ENCODE measurements at places on chromosomes 2 and 18. TPM values are rescaled to one million over a fixed set of nuclear protein-coding genes. Genes with fewer than 3 reads are reported as not detected.

Gene FSHR
- not detected for total RNA-seq

Gene RND3
- total RNA-seq = 269 TPM

Gene GPR17
- total RNA-seq = not detected

Gene KCNK3
- 0.29 TPM for total RNA-seq

Gene UGT1A8
- total RNA-seq = not detected

Gene SERPINB13
- not detected for total RNA-seq

Gene REG1B
- total RNA-seq = not detected

Gene PTPN18
- 19.3 TPM for total RNA-seq

Gene DSG1
- not detected for total RNA-seq

Gene EPC2
- total RNA-seq = 25.6 TPM

All from placental pericyte (primary cell).